ENCODE measurements at places on chromosomes 7 and 10. TPM values are rescaled to one million over a fixed set of nuclear protein-coding genes. Genes with fewer than 3 reads are reported as not detected.

The ATOH7 gene
- not detected for total RNA-seq

The SFRP5 gene
- 0.22 TPM for total RNA-seq

The NUDT13 gene
- 1.2 TPM for total RNA-seq

The KLF14 gene
- total RNA-seq = not detected

The LAMB1 gene
- 0.32 TPM for total RNA-seq

The TCTN3 gene
- 26.2 TPM for total RNA-seq

The DGKB gene
- not detected for total RNA-seq

The TMEM213 gene
- not detected for total RNA-seq

The FAM241B gene
- total RNA-seq = 9.9 TPM

The CLDN3 gene
- not detected for total RNA-seq

The MRC1 gene
- total RNA-seq = not detected

The COPS6 gene
- total RNA-seq = 96.3 TPM

The SLC25A40 gene
- 45.9 TPM for total RNA-seq

The CYP2C19 gene
- total RNA-seq = not detected

- DNase-seq = no peak
Observed at GRCh38 chr10:70265032-70265689, 18.6 kb downstream of the NPFFR1 start.

DNA sequence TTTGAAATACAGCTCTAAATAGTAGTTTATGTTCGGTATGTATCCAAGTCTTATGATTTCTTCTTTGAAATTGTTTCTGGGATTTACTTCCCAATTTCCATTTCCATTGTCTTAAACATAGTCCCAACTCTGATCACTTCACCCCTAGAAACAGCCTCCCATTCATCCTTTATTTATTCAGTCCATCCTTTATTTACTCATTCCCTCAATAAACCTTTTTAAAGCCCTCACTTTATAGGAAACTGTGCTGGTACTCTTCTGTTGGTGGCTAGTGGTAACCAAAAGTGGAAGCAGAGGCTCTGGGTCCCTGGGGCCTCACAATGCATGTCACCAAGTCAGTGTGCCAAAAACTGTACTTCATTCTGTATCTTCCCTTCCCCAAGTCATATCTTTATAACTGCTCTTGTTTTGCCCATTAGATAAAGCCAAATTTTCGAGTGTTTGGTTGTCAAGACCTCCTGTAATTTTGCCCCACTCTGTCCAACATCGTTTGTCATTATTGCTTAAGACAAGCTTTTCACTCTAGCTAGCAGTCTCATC is 3.9 kb upstream of the EPC1 start:
- no peak for DNase-seq

DNA sequence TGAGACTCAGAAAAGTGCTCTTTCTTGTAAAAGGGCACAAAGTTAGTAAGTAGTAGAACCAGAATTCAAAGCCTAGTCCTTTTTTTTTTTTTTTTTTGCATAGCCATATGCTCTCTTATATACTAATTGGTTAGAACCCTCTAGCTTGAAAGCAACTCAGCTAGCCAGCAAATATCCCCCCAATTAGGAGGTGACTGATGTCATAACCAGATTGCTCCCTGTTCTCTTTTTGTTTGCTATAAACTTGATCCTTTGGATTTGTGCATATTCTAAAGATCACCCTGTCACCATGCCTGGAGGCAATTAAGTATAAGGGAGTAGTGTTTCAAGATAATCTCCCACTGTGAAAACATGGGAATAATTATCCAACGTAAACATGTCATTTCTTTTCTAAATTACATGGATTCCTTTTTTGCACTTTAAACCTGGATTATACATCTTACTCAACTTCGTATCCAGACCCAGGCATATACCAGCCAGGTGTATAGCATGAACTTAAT is 963.4 kb downstream of the CNTNAP2 start:
- DNase-seq = no peak

- DNase-seq = no peak
Observed at GRCh38 chr7:2080060-2080387, 152.7 kb downstream of the MAD1L1 start.

GRCh38 chr7:66634816-66635215 is 6.1 kb downstream of the KCTD7 start:
- no peak for DNase-seq

DNA sequence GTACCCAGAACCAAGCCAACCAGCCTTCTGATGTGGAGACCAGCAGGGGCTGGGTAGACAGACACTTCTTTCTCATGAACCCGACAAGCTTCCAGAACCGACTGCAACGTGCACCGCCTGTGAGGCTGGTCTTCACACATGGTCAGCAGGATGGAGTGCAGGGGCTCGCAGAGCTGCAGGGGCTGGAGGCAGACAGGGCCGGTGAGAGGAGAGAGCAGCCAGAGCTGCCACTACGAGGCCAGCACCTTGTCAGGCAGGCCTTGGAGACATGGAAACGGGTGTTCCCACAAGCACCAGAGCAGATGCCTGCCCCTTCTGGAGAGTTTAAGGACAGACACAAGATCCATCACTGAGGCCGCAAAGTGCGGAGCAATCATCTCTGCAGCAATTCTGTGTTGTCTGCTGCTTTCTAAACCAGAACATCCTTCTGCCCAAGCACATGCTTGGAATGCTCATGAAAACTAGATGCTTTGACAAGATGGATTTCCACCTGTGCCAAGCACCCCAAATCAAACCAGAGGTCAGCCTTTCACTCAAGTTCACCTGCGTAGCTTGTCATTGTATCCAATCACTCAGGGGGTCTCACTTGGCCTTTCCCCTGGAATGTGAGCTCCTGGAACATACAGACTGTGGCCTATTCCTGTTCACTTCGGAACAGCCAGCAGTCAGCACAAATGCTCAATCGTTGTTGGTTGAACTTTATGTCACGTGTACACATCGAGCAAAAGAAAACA is 32.2 kb downstream of the FRMPD2 start:
- DNase-seq = no peak

- no peak for DNase-seq
Observed at GRCh38 chr7:141013345-141013715, 1.4 kb downstream of the MRPS33 start.

DNA sequence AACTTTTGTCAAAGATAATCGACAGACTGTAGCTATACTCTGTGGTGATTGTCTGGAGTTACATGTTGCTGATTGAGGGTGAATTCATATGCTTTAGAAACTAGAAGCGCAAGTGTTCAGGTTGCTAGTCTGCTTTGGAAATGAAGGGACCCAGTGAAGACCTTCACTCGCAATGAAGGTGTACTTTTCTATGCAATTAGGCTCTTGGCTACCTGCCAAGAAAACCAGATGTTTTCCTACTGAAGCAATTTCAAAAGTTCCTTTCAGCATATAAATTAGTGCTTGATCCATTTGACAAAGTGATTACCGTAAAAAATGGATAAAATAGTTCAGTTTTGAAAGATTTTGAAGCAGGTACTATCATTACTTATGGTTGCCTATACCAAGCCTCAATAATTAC is 10.0 kb upstream of the STK31 start:
- DNase-seq = no peak

- no peak for DNase-seq
Observed at GRCh38 chr10:112026438-112026837, 157.1 kb downstream of the GPAM start.

GRCh38 chr7:40194745-40195144 is 59.9 kb downstream of the SUGCT start:
- no peak for DNase-seq

DNA sequence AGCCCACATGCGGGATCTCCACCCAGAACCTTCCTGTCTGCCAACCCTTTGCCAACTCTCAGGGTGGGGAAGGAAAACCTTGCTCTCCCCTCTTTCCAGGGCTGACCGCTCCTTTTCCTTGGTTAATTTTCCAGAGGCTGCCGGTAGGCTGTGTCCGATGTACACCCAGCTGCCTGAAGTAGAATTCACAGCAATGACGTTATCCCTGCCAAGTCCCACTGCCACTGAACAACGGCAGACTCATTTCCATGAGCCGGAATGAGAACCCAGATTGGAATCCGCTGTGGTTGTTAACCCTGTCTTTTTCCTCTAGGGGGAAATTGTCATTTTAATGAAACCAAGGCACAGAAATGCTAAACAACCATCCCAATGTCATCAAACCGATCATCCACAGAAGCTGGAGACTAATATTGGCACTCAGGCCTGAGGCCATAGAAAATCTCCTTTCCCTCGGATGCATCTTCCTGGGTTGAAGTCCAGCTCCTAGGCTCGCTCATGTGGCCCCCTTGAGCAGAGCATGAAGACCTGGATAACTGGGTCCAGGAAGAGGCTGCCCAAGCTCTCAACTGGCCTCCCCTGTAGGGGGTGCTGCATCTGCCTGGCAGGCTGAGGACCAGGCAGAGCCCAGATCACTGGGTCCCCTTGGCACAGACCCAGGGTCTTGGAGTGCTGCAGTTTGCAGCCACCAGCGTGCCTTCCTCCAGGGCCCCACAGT is 30.4 kb downstream of the KLRG2 start:
- no peak for DNase-seq

- DNase-seq = no peak
Observed at GRCh38 chr7:15848901-15849300, 162.4 kb upstream of the MEOX2 start.

Data from activated naive CD8-positive, alpha-beta T cell treated with anti-CD3 and anti-CD28 coated beads for 36 hours (primary cell).